ENCODE measurements at places on chromosomes 13 and 19.

DNA sequence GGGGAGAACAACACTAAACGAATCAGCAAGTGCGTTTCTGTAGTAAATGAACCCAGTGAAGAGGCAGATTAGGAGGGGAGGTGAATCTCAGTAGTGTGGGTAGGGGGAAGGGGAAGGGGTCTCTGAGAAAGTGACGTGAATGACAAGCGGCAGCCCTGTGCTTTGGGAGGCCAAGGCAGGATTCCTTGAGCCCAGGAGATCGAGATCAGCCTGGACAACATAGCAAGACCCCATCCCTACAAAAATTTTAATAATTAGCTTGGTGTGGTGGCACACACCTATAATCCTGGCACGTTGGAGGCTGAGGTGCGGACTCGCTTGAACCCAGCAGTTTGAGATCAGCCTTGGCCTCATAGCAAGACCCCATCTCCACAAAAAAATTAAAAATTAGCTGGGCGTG lies 8.1 kb downstream of the PLK5 start:
- H3K4me1 ChIP-seq: no peaks in the 10 kb centered on the region
- no peaks in the 10 kb centered on the region for H3K36me3 ChIP-seq
- no peak overlapping the region for H3K4me3 ChIP-seq
- DNase-seq: no peak
- H3K27ac ChIP-seq: no peak overlapping the region
- H3K27me3 ChIP-seq: no peaks in the 10 kb centered on the region

DNA sequence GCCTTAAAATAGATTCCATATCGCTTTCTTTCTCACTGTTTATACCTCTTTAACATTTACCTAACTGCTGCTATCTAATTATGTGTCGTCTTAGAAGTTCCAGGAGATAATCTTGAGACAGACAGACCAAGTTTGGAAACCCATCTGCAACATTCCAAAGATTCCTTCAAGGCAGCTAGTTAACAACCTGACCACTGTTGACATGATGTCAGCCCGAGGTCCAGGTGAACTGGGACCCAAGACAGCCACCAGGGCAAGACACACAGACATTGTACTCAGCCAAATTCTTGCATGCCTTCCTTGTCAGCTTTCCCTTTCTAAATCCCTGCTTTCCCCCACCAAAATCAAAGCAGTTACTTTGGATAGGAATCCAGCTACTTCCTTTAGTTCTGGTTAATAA lies 1476.5 kb upstream of the PRR20A start:
- H3K27ac ChIP-seq: no peak overlapping the region
- H3K4me3 ChIP-seq: no peak overlapping the region
- no peaks in the 10 kb centered on the region for H3K27me3 ChIP-seq
- DNase-seq: no peak
- no peaks in the 10 kb centered on the region for H3K4me1 ChIP-seq

GRCh38 chr13:89925107-89925506 lies 1422.4 kb upstream of the MIR17HG start:
- no peak for DNase-seq
- no peaks in the 10 kb centered on the region for H3K27me3 ChIP-seq
- no peaks in the 10 kb centered on the region for H3K4me1 ChIP-seq
- H3K36me3 ChIP-seq: no peaks in the 10 kb centered on the region
- H3K4me3 ChIP-seq: no peak overlapping the region

DNA sequence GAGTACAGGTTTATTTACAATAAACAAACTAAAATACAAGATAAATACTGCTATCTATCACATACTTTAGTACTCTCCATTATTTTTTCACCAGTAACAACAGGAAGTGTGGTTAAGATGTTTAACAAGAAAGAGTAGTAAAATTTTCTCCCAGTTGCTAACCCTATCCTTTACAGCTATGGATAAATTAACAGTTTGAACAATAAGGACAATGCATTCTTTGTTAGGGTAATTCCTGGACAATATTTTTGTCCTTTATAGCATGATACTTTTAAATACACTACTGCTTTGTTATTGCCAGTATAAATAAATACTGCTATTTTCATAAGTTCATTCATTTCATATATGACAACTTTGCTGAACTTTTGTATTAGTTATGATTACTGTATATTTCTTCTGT lies 630.2 kb upstream of the ATXN8OS start:
- H3K4me1 ChIP-seq: no peaks in the 10 kb centered on the region
- H3K27ac ChIP-seq: no peak overlapping the region
- H3K27me3 ChIP-seq: no peaks in the 10 kb centered on the region

DNA sequence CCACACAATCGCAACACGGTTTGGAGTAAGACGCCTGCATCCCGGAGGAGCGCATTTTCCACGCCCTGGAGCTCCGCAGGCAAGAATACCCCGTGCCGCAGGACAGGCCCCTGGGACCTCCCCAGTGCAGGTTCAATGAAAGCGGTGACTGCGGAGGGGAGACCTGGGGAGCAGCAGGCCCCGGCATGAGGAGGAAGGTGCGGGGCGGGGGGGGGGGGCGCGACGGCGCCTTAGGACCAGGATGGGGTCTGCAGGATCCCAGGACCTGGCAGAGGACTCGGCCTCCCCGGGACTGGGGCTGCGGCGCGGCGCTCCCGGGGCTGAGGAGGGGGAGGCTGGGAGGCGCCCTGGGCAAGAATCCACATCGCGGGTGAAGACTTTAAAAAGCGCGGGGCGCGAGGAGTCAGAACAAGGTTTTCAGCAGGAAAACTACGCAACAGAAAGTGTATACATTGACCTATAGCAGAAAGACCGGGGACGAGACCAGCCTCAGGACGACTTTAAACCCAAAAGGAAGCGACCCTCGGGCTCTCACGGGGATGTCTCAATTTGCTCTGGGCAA lies 432 bp downstream of the ZNF611 start:
- H3K4me3 ChIP-seq: peak overlapping the region; percentile 83
- peak overlapping the region; percentile 89 for H3K27ac ChIP-seq
- H3K27me3 ChIP-seq: no peaks in the 10 kb centered on the region
- peaks cover 25% of the 10 kb centered on the region for H3K4me1 ChIP-seq
- peaks cover 35% of the 10 kb centered on the region for H3K36me3 ChIP-seq

GRCh38 chr13:20093951-20094350 lies 66.9 kb downstream of the GJA3 start:
- peaks cover under 1% of the 10 kb centered on the region for H3K4me1 ChIP-seq
- DNase-seq: no peak
- no peaks in the 10 kb centered on the region for H3K36me3 ChIP-seq
- H3K27ac ChIP-seq: no peak overlapping the region

GRCh38 chr19:45250216-45250831 lies 747 bp upstream of the MARK4 start:
- H3K4me3 ChIP-seq: peak overlapping the region; percentile 77
